ENCODE measurements at places on chromosomes 2 and 18.

DNA sequence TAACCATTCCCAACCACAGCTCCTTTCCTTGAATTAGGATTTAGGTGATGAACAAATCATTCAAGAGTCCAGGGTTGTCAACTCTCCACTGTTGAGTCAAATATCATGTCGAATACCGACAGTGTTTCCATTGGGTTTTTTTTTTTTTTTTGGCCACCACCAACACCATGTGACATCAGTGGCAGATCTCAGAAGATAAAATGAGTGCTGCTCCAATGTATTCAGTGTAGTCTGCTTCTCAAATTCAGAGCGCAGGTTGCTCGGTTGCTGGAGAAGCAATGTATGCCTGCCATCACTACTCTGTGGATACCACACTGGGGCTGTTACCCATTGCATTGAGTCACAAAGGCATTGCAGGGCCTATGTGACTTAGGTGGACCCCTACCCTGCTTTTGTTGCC is 10.8 kb upstream of the ATL2 start:
- DNase-seq, result no peak

GRCh38 chr2:95343429-95344214 is 46.5 kb downstream of the KCNIP3 start:
- DNase-seq, result no peak

DNA sequence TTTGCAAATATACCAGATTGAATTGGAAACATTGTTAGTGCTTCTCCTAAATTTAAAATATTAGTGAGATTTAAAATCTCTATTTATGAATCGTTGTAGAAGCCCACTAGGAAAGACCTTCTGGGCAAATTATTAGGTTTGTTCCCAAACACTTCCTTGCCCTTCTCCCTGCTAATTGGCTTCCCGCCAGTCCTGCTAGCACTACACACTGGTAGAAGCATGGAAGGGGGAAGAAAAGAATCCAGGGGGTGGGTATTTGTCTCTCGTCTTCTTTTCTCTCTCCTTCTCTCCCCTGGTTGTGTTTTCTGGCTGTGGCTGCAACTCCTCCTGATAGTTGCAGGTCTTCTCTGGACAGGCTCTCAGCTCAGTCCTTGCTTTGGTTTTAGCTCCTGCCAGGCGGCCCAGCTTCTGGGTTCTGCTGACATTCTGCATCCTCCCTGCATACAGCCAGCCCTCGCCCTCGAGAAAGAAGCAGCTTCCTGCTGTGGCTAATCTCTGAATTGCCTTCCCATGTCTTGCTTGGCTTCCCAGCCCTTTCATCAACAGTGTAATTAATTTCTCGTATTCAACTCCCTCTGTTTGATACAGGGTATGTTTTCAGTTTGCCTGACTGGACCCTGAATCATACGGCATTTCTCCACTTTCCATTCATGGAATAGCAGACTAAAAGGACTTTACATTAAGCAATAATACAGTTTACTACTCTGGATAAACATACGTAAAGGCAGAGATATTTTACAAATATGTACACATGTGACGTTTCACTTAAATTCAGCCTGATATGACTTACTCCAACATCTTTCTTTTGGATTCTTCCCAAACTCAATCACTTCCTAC is 6.9 kb upstream of the PARD3B start:
- DNase-seq, result no peak

DNA sequence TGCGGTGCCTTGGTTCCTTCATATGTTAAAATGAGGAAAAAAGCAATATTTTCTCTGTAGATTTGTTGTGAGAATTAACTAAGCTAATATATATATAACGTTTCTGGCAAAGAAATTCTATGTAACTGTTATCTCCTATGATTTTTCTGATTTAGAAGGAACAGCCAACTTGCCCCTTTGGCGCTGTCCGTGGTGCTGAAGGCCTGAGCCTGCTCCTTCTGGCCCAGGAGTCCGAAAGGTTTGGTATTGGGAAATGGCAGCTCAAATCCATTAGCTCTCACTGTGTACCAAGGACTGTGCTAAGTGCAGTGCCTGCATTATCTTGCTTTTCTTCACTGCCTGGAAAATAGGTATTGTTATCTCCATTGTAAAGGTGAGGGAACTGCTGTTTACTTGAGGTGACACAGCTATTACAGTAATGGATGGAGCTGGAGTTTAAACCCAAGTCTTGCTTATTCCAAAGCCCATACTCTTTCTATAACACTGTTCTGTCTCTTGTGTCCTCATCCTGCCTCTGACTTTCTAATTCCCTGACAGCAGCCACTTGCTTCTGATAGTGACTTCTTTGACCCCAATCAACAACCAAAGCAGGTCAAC is 52.2 kb downstream of the C1QL2 start:
- peak; percentile 24 for DNase-seq

DNA sequence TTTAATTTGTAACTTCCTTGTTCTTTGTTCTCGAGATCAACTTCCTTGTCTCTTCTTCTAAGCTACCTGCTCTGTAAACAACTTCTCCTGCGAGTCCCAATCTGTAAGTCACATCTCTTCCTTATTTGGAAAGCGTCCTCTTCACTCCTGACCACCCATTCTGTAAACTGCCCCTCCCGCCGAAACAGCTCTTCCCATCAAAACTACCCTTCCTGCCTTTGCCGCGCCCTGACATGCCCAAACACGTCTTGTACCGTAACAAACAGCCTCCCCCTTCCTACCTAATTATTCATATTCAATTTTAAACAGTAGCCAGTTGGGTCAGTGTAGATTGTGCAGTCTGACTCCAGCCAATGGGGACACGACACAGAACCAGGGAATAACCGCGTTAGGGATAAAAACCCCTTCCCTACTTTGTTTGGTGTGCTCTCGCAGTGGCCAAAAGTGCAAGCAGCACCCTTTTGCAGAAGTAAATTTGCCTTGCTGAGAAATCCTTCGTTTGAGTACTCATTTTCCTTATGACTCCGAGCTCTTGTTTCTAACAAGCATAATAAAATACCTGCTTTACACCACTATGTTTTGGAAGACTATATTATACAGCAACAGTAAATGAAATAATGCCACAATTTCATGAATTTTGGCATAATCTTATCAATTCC is 39.8 kb downstream of the PIAS2 start:
- DNase-seq, result no peak

DNA sequence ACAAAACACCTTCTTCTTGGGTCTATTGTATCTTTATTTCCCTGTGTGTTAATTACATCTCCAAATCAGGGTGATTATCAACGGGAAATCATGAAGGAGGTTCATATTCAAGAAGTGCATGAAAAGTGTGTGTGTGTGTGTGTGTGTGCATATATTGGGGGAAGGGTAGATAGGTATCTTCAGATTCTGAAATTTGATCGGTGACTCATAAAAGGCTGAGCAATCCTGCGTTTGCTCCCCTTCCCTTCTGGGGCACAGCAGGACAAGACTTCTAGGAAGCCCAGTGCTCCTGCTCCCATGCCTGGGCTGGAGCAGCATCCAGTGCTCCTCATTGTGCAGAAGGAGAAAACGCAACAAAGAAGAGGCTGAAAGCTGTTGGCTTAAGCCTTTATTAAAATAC is 25.8 kb downstream of the MC5R start:
- DNase-seq, result no peak

DNA sequence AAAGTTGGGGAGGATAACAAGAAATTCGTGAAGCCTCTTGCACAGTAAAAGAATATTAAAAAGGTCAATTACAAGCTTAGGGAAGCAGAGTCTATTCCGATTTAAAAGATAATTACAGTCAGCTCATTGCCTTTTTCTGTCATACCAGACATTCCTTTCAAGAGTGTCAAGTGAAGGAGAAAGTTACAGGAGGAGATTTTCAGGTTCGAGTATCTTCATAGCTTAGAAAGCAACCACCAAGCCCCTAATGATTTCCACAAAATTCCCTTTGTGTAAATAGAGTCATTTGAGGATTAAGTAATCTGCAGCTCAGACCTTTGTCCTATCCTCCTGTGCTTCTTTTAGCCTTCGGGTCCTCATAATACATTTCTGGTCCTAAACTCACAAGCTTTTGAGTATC is 414.9 kb downstream of the CDH2 start:
- DNase-seq, result no peak

DNA sequence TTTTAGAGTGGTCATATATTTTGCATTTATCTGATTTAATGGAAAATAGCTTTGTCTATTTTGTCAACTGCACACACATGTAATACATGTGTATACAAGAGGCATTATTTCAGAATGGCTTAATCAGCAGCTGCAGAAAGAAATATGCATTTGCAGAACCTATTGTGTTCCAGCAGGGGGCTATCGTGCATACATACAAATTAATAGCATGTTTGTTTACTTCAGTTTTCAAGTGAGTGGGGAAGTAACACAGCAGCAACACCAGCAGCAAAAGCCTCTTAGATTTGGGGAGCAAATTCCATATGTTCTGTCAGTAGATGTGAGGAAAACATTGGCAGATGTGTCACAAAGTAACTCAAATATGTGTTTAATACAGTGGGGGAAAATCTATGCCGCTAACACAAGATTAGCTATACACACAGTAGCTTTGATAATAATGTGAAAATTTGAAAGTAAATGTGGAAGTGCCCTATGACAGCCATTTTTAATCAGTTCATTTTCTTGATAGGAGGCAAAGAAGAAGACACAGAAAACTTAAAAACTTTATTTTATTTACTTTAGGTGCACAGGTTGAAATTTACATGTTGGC is 218.1 kb downstream of the WDR7 start:
- DNase-seq, result peak; percentile 29

- no peak for DNase-seq
Observed at GRCh38 chr2:179132076-179132475, 82.1 kb upstream of the CCDC141 start.

DNA sequence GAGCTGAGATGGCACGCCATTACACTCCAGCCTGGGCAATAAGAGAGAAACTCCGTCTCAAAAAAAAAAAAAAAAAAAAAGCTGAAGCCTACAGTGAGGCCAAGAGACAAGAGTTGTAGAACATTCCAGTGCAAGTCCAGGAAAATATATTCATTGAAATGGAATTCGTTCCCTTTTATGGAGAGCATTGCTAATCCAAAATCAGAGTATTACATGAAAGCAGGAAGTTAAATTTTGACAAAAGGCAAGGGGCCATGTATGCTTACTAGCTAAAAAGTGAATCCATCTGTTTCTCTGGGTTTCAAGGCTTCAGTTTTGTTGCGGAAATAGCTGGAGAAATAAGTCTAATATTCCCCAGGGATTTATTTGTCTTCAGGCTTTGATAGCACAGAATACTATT is 471.7 kb downstream of the THSD7B start:
- DNase-seq, result peak; percentile 79

- no peak for DNase-seq
Observed at GRCh38 chr2:30927465-30928075, 120.3 kb upstream of the CAPN13 start.

DNA sequence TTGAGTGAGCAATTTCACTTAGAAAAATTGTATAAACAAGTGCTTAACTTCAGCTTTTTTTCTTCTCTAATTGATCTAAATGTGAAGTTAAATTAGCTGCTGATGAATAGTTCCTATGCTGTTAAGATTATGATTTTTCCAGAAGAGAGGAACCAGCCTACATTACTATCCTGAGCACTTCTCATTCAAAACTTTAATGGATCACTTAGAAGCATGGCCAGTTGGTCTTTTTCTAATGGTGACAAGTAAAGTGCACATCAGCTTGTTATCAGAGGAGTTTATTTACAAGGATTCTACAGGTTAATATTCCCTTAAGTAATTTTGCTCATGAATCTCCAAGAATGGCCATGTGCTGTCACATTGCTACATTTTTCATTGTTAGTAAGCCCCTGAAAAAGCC is 37.1 kb downstream of the DCC start:
- DNase-seq, result no peak

DNA sequence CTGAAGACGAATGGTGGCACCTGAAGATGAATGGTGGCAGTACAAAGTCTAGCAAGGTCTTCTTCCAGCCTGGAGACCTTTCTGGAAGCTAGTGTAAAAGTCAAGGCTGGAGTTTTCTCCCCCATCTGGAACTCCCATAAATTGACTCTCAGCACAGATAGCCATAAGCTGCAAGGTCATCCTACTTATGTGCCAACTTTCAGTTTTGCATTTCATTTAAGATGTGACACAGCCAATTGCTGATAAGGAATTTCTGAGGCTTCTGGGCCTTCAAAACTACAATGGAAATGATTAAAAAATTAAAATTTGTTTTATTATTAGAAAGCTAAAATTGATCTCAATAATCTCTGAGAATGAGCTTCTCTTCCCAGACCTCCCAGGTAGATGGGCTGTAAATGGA is 10.2 kb downstream of the XDH start:
- DNase-seq, result no peak

Data from HS-27A (cell line).